8988T (cell line): ENCODE measurements at places on chromosomes 3 and 15.

DNA sequence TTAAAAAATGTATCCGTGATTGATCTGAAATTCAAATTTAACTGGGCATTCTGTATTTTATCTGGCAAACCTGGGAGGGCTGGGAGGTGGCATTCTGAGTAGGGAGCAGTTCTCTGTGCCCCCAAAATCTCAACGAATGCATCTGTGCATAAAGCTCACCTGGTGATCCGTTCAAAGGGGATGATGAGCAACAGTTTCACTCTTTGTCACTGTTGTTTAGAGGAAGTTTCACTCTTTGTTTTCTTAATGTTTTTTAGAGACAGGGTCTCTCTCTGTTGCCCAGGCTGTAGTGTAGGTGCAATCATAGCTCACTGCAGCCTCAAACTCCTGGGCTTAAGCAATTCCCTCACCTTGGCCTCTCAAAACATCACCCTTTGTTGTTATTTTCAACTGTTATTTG lies 186.7 kb downstream of the SSR3 start:
- DNase-seq = no peak

DNA sequence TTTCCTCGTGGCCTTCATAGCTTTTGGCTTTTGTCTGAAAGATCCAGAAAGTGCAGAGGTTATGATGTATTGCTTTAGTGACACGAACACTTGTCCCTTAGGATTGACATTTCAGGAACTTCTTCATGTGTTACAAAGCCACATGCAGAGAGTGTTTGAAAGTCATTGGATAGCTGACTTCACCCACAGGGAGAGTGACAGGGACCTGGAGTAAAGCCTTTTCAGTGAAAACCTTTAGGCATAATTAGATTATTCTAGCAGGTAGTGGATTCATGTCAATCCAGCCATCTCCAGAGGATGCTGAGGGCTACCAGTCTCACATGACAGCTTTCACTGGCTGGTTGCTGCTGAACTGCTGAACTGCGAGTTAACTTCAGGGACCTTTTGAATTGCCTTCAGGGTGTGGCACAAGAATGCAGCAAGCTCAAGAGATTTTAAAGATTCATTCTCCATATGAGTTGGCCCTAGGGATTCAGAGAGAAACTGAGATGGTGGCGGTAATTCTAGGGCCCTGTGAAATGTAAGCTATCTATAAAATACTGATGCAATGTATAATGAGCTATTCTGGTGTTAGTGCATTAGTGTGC lies 267.0 kb upstream of the GOLIM4 start:
- DNase-seq = no peak

DNA sequence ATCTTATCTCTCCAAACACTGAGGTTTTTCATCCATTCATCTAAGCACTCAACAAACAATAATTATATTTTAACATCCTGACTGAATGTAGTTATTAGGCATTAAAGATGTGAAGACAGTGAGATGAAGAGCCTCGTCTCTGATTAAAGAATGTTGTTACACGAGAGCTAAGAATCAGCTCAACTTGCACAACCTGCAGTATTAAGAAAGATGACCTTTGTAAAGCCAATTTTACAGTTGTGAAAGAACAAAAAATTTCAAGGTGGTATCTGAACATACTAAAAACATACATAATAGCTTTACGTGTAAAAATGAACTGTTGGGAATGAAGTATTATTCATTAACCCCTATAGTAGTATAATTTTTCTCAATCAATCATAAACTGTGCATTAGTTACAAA lies 12.8 kb downstream of the CLDN1 start:
- DNase-seq = no peak

DNA sequence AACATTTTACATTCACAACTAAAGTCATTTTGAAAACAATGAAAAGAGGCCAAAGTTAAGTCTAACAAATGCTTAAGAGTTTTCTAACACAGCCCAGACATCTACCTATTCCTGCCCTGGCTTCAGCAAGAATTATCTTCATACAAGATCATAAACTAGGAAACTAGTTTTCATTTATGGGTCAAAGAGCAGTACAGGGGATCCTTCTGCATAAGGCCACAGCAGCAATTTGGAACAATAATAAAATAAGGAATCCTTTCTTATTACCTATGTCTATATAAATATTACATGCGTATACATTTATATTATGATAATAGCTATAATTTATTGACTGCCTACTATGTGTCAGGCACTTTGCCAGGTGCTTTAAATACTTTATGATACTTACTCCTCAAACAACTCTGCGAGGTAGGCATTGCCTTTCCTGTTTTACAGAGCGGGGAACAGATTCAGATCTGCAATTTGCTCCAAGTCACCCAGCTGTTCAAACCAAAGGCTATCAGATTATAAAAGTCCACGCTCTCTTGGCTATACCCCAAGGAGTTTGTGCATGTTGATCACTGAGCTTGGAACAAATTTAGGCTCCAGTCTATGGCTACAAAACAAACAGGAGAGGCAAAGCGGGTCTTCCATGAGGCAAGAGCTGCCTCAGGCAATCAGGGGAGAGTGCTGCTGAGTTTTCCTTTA lies 196.4 kb downstream of the RORA start:
- DNase-seq = no peak

- no peak for DNase-seq
Observed at GRCh38 chr3:43009547-43009946, 30.4 kb downstream of the GASK1A start.

GRCh38 chr3:68057637-68058320 lies 403.4 kb upstream of the SUCLG2 start:
- no peak for DNase-seq

GRCh38 chr3:181313335-181313734 lies 323.8 kb upstream of the DNAJC19 start:
- DNase-seq = no peak

DNA sequence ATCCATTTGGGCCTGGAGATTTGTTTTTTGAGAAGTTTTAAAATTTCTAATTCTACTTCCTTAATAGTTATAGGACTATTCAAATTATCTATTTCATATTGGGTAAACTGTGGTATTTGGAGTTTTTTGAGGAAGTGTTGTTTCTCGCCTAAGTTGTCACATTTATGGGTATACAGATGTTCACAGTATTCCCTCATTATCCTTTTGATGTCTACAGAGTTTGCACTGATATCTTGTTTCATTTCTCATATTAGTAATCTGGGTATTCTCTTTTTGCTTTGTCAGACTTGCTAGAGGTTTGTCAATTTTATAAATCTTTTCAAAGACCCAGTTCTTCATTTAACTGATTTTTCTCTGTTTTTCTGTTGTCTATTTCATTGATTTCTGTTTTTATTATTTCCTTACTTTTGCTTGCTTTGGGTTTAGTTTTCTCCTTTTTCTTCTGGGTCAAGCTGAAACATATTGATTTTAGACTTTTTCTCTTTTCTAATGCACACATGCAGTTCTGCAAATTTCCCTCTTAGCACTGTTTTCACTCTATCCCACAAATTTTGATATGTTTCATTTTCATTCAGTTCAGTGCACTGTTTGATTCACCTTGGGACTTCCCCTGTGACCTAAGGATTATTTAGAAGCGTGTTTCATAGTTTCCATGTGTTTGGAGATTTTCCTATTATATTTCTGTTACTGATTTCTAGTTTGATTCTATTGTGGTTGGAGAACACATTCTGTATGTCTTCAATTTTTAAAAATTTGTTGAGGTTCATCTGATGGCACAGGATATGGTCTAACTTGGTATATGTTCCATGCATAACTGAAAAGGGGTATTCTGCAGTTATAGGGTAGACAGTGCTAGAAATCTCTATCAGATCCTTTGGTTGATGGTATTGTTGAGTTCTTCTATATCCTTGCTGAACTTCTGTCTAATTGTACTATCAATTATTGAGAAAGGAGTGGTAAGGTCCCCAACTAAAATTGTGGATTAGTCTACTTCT lies 79.6 kb downstream of the SUMF1 start:
- no peak for DNase-seq

DNA sequence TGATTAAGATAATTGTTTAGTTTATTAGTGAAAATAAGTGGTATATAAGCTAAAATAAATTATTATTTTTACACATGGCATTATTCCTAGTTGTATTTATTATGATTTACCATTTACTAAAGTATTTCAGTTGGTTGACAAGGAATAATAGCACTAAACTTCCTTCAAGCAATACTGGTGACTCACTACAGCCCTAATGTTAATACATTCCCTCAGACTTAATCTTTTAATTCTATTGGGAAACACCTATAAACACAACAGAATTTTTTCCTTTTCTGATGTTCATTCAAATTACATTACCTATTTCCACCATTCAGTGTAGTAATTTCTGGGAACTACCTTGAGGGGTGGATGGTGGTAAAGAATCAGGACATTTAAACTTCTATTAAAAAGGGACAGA lies 264.0 kb downstream of the TIGIT start:
- DNase-seq = no peak

- DNase-seq = peak; percentile 99
Observed at GRCh38 chr3:52385157-52385556, 59.7 kb downstream of the SEMA3G start.

DNA sequence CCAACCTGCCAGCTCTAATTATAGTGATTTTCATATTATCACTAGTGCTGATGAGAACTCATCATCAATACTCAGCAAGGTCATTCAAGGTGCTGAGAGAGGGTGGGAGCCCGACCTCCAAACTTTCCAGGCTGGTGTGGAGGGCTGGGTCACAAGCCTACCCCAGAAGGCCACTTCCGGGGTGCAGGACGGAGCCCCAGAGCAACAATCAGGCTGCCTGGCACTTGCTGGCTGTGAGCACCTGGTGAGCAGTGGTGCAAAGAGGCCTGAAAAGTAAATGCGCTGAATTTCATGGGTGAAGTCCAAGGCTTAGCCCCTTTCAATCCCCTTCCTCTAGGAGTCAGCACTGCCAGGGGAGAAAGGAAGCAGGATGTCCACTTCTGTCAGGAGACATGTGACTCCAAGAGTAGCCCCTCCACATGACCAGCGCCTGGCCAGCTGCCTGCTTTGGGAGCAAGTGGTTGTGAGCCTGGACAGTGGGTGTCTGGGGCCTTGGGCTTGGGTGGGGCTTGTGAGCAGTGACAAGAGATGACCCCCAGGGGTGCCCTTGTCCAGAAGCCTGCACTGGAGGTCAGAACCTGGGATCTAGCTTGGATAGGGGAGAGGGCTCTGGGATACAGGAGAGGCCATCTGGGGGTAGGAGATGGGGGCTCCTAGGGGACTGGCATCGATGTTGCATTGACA lies 165.0 kb upstream of the TLE3 start:
- no peak for DNase-seq

DNA sequence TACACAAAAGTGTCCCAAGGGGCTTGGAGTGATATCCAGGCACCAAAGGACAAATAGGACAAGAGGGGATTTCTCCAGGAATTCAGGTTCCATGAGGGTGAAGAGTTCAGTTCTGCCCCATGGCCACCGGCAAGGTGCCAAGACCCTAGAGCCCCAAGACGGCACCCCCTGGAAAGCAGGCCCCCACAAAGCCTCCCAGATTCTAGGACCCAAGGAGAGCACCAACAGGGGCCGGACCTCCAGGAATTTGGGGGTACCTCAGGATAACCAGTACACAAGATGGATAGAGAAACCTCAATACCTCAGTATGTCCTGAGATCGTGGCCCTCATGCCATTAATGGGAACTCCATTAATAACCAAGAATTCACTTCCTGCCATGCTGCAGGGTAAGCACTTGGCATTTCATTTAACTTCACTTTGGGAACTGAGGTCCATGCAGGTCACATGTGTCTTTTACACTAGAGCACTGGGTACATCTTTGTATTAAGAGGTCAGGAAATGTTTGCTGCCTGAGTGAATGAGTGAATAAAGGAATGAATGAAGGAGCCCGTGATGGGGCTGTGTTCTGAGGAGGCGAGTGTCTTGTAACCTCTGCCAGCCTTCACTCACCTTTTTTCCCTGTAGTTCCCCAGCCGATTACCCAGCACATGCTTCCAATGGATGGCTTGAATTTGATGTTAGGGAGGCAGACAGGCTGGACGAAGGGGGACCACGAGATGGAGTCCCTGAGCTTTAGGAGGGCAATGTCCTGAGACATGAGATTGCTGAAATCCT lies 15.5 kb upstream of the PRSS50 start:
- DNase-seq = no peak

DNA sequence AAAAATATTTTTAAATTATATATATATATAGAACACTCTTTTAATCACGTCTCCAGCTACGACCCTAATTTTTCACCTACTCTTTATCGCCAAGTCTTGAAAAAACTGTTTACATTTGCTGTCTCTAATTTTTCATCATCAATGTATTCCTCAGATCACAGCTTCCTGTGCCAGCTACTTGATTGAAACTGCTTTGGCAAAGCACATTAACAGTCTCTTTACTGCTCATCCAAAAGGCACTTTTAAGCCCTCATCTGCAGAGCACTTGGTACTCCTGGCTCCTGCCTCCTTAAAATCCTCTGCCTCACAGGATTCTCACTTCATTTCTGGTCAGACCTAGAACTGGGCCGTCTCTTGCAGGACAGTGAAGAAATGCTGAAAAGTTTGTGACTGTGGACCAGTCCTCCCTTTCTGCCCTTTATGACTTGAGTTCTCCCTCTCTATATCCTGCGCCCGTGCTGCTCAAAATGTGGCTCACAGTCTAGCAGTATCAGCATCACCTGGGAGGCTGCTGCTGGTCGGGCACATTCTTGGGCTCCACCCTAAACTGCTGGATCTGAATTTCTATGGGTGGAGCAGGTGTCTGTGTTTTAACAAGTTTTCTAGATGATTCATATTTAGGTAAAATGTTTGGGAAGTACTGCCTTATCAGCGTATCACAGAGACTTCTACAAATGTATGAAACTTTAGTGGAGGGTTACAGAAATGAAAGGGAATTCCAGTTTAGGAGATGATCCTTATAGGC lies 196.8 kb downstream of the ADAMTSL3 start:
- no peak for DNase-seq

- DNase-seq = no peak
Observed at GRCh38 chr3:4522947-4523346, 29.8 kb downstream of the ITPR1 start.

GRCh38 chr15:36208868-36209582 lies 370.4 kb upstream of the CDIN1 start:
- no peak for DNase-seq

DNA sequence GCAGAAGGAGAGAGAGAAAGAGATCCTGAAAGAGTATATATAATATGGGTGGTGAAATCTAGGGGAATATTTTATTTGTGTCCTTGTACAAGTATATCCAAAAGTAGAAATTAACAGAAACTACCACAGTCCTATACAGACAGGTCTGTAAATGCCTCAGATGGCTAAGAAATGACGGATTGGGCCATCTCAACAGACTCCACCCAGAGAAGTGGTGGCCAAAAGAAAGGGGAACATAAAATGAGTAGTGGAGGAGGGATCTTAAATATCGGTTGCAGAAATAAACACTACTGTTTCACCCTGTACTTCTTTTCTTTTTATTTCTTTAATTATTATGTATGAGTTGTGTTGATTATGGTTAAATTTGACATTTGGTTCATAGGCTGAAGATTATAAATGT lies 47.7 kb downstream of the CCR3 start:
- no peak for DNase-seq

DNA sequence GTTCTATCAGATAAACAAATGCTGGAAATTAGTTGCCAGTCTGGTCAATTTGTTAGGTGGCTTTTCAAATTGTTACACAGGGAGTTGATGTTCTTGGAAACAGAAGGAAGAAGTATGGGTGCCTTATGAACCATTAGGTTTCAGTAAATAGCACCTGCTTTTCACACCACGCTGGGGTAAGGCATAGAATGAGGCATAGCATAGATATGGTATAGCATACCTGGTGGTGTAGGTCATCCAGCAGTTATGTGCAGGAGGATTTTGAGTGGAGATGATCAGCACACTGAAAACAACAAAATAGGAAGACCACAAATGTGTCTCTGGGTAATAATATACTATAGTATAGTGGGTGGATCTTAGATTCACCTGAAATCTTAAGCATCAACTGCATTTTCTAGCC lies 121.4 kb downstream of the GMPS start:
- DNase-seq = no peak
